HCT116 (cell line): ENCODE measurements at places on chromosomes 2 and 18. TPM values are rescaled to one million over a fixed set of nuclear protein-coding genes. Genes with fewer than 3 reads are reported as not detected.

Gene IL1F10
- total RNA-seq, result not detected

Gene CD28
- total RNA-seq, result 0.37 TPM

Gene ALKAL2
- not detected for total RNA-seq

Gene ABCG8
- total RNA-seq, result 0.05 TPM

Gene CPLX4
- not detected for total RNA-seq

Gene SPC25
- total RNA-seq, result 29.8 TPM

Gene MAP3K19
- total RNA-seq, result not detected

Gene UGT1A8
- total RNA-seq, result not detected

Gene LPIN1
- total RNA-seq, result 16.7 TPM

Gene SIX2
- 0.54 TPM for total RNA-seq

Gene FRZB
- 0.49 TPM for total RNA-seq
